Skeletal muscle cell (primary cell): ENCODE measurements at places on chromosomes 1 and 21.

- no peak for DNase-seq
Observed at GRCh38 chr1:114720492-114720891, 3.9 kb upstream of the NRAS start.

DNA sequence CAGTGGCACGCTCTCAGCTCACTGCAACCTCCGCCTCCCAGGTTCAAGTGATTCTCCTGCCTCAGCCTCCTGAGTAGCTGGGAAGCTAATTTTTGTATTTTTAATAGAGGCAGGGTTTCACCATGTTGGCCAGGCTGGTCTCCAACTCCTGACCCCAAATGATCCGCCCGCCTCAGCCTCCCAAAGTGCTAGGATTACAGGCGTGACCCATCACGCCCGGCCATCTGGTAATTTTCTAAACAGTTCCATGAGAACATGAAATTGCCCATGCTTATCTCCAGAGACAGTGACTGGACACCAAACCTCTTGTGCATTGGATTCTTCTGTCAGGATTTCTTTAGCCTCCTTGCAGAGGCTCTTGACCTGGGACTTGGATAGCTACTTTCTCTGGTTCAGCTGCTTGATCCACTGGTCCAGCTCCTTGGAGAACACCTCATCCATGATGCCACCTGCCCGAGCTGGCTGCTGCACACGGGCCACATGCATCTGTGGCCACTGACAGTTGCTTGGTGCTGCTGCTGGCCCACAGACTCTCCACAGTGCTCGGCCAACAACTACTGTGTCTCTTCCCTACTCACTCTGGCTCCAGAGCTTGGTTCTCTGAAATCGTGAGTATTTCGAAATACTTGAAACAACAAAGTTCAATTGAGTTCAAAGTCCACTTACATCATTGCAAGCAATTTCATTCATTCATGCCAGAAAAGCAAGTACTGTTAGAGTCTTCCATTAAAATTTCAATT lies 40.0 kb upstream of the CTPS1 start:
- DNase-seq, result peak; percentile 46

GRCh38 chr1:110566836-110567235 lies 39.3 kb downstream of the KCNA2 start:
- DNase-seq, result no peak

DNA sequence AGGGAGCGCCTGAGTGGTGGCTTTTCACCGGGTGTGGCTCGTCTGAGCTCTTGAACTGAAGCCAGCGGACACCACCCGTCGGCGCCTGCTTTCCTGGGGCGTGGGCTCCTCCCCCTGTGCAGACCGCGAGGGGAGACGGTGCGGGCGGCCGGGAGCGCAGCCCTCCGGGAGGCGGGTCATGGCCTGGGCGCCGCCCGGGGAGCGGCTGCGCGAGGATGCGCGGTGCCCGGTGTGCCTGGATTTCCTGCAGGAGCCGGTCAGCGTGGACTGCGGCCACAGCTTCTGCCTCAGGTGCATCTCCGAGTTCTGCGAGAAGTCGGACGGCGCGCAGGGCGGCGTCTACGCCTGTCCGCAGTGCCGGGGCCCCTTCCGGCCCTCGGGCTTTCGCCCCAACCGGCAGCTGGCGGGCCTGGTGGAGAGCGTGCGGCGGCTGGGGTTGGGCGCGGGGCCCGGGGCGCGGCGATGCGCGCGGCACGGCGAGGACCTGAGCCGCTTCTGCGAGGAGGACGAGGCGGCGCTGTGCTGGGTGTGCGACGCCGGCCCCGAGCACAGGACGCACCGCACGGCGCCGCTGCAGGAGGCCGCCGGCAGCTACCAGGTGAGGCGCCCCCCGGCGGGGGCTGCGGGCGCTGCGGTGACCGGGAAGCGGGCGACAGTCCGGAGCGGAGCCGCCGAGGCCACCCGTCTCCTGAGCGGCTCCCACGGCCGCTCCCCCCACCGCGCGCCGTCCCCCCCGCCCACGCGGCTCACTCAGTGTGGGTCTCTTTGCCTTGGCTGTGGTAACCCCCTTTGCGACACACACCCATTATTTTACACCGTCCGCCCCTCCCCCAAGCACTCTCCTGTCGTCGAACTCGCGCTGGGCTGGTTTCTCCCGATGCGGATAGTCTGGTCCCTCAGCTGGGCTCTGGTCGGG lies at the start of gene TRIM58:
TSS of gene TRIM58 (plus strand) at position 119 of the 916 bp plus-strand sequence. CDS start at position 179, 60 bp downstream.
- DNase-seq, result no peak
